Upper lobe of left lung (tissue), 6 donors: ENCODE measurements at places on chromosomes 11 and 22. TPM values are rescaled to one million over a fixed set of nuclear protein-coding genes. Genes with fewer than 3 reads are reported as not detected.

GRCh38 chr11:57230316-57230715 is 6.7 kb downstream of the APLNR start:
- H3K27ac ChIP-seq: no peak overlapping the region
- DNase-seq: no peak
- no peaks in the 10 kb centered on the region for H3K27me3 ChIP-seq

DNA sequence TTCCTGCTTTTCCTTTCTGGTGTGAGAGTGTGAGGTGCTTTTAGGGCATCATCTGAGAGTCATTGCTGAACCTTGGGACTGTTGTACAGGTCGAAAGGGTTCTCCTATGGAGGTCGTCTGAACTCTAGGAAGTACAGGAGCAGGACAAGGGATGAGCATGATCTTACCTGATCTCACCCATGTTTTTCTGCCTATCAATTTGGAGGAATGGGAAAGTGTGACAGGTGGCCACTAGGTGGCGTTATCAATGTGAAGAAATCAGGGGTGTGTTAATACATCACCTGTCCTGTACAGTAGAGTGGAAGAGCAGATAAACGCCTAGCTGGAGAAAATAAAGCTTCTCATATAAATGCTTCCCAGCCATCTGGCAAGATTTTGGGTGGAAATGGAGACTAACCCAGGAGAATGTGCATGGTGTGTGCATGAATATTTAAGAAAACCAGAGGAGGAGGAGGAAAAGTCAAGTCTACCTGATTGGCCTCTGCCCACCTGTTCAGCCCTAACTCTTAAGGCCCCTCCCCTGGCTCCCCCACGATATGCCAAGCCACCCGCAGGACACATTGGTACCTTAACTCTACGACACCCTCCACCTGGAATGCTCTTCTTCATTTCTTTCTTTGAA is 72.0 kb upstream of the NARS2 start:
- H3K36me3 ChIP-seq: no peaks in the 10 kb centered on the region
- no peak overlapping the region for H3K4me3 ChIP-seq
- H3K27me3 ChIP-seq: no peaks in the 10 kb centered on the region
- no peaks in the 10 kb centered on the region for H3K4me1 ChIP-seq

The BIRC3 gene
- 8.8 TPM for total RNA-seq

GRCh38 chr22:45268167-45268957 is 16.4 kb upstream of the UPK3A start:
- H3K4me3 ChIP-seq: peak overlapping the region; percentile 54
- no peak for DNase-seq
- H3K27ac ChIP-seq: no peak overlapping the region
- H3K36me3 ChIP-seq: no peaks in the 10 kb centered on the region
- no peaks in the 10 kb centered on the region for H3K27me3 ChIP-seq

DNA sequence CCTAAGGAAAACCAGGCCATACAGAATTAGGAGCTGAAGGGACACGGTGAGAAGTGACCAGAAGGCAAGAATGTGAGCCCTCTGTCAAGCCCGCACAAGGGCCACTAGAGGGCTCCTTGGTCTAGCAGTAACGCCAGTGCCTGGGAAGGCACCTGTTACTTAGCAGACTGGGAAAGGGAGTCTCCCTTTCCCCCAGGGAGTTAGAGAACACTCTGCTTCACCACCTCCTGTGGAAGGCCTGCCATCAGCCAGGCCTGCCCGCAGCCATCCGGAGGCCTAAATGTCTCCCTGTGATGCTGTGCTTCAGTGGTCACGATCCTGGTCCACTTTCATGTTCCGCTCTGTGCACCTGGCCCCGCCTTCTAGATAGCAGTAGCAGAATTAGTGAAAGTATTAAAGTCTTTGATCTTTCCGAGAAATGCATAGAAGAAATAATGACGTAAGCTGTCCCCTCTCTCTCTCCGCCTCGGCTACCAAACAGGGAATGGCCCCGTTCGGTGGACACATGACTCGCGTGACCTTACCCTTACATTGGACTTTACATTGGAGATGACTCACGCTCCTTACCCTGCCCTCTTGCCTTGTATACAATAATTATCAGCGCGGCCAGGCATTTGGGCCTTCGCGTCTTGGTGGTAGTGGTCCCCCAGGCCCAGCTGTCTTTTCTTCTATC is 10.7 kb upstream of the GSTP1 start:
- no peak overlapping the region for H3K4me3 ChIP-seq
- H3K36me3 ChIP-seq: no peaks in the 10 kb centered on the region
- H3K27ac ChIP-seq: no peak overlapping the region
- no peak for DNase-seq
- no peaks in the 10 kb centered on the region for H3K27me3 ChIP-seq

The CCDC134 gene
- 5.5 TPM for total RNA-seq

DNA sequence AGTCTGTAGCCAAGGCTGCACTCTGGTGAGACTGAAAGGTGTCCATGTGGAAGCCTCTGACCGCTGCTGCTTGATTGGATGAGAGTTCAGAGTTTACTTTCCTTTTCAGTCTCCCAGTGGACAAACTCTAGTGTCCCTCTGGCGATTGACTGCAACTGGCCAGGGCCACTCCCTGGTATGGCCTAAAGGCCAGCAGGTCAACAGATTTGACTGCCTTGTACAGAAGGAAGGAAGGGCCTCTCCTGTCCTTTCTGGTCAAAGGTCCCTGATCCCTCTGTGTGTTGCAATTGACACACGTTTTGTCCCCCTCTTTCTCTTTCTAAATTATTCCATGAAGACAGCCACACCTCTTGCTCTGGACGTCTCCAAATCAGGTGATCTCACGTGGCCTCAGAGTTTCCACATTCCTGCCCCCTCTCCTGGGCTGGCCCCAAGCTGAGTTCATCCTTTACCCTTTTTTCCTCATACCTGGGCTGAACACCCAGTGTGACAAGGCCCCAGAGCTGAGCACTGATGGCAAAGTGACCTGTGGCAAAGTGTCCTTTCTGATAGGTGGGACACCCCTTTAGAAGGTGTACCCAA is 18.7 kb upstream of the FBLN1 start:
- no peaks in the 10 kb centered on the region for H3K36me3 ChIP-seq
- no peak overlapping the region for H3K4me3 ChIP-seq
- no peaks in the 10 kb centered on the region for H3K4me1 ChIP-seq

GRCh38 chr22:35549328-35549727 is 8.7 kb downstream of the RASD2 start:
- H3K27me3 ChIP-seq: no peaks in the 10 kb centered on the region
- no peak overlapping the region for H3K4me3 ChIP-seq
- no peak for DNase-seq

- H3K4me3 ChIP-seq: no peak overlapping the region
- no peaks in the 10 kb centered on the region for H3K36me3 ChIP-seq
- H3K27me3 ChIP-seq: no peaks in the 10 kb centered on the region
- DNase-seq: no peak
- H3K27ac ChIP-seq: no peak overlapping the region
Measured at GRCh38 chr11:46253258-46254132, 24.0 kb upstream of the CREB3L1 start.

- H3K27ac ChIP-seq: no peak overlapping the region
- peaks cover 14% of the 10 kb centered on the region for H3K36me3 ChIP-seq
- no peaks in the 10 kb centered on the region for H3K4me1 ChIP-seq
- H3K4me3 ChIP-seq: no peak overlapping the region
Measured at GRCh38 chr11:96090711-96091110, 166.8 kb upstream of the MTMR2 start.
